ENCODE measurements at places on chromosomes 13 and 19.

GRCh38 chr13:66940113-66940512 lies 290.0 kb downstream of the PCDH9 start:
- no peak for DNase-seq

DNA sequence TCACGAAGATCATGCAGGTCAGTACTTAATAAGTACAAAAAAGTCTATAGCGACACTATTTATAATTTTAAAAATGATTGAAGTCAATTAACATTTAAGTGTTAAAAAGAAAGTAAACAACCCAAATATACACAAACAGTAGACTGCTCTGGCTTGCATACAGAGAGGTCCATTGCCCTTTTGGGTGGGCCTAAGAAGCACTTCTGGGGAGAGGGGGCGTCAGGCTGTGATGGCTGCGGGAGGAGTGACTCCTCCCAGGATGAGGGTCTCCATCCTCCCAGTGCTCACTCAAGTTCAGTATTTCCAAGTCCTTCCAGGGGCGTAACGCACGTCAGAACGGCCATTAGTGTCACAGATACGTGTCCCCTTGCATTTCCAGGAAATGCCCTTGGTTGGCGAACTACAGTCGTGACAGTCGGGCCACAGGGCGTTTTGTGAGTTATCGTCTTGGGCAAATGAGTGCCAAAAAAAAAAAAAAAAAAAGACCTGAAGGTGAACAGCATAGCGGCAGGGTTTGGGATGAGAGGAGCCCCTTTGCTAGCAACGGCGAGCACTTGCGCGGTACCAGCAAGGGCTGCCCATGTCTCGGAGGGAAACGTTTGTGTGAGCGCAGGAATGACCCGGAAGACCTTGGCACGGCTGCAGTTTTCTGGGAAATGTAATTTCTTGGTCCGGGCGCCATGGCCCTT lies at the start of gene SCGB2B2:
Gene SCGB2B2 (minus strand): TSS at position 463 of the 689 bp plus-strand sequence. CDS start 82,596 bp downstream, outside the sequence.
- DNase-seq = peak; percentile 91

GRCh38 chr19:45104658-45105349 lies 11.8 kb downstream of the PPP1R37 start:
- no peak for DNase-seq

DNA sequence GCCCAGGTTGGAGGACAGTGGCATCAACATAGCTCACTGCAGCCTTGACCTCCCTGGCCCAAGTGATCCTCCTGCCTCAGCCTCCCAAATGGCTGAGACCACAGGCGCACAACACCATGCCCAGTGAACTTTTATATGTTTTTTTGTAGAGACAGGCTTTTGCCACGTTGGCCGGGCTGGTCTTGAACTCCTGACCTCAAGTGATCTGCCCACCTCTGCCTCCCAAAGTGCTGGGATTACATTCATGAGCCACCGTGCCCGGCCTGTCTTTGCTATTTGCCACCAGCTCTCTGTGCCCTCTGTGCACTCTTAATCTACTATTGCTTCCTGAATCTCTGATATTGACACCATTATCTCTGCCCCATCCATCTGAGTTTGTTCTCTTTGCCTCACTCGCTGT lies 34.3 kb upstream of the LRRC4B start:
- no peak for DNase-seq

DNA sequence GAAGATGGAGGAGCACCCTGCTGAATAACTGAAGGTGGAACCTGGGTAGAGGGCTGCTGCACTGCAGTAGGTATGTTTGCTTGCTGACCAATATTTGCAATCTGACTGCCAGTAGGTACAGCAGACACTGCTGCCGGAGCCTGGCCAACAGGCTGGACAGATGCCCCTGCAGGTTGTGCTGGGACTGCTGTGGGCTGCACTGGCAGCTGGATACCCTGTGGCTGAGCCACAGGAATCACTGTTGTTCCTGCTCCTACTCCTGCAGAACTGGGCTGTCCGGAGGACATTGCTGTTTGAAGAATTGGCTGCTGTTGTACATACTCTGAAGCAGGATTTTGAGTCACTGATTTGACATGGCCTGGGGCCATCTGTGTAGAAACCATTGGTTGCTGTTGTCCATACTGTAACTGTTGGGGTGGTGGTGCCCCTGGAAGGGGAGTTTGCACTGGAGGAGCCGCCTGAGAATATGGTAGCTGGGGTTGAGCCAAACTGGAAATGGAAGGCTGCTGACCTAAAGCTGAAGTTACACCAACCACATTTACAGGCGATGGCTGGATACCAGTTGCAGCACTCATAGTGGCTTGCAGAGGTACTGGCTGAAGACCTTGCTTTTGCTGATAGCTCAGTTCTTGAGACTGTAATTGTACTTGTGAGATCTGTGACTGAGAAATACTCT lies 2.2 kb downstream of the TSC22D1 start:
- no peak for DNase-seq

DNA sequence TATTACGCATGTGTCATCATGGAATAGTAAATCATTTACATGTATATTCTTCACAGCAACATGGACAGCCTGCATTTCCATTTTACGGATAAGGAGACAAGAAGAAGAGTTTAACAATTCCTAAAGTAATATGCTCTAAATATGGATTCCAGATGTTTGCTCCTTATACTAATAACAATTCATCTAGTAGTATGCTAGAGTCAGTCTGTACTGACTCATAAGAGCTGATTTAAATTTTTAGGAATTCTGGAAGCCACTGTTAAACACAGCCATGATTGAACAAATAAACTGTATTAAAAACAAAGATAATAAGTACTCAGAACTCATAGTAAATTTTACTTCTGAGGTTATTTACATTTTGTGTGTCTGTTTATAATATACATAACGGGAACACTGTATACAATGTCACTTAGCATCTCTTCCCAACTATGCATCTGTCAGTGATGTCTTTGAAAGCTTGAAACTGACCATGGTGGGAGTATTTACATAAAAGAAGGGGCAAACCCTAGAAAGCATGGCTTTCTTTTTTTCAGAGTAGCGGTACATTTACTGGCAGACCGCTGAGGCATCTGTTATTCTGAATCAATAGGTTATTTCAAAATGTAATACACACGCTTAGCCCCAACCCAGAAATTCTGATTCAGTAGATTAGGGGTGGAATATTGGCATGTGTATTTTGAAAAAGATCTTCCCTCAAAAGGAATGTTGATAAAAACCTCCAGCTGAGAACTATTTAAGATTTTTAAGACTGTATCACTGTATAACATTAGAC lies 12.9 kb downstream of the ZC3H13 start:
- DNase-seq = no peak
